ENCODE measurements at places on chromosomes 2 and 18. TPM values are rescaled to one million over a fixed set of nuclear protein-coding genes. Genes with fewer than 3 reads are reported as not detected.

FN1 gene
- 592 TPM for total RNA-seq

SESTD1 gene
- 55.1 TPM for total RNA-seq

AQP12B gene
- not detected for total RNA-seq

CCBE1 gene
- total RNA-seq: 4.8 TPM

RETREG2 gene
- total RNA-seq: 66.2 TPM

SGPP2 gene
- 2.0 TPM for total RNA-seq

SCN7A gene
- 19.0 TPM for total RNA-seq

INPP5D gene
- total RNA-seq: 8.0 TPM

MOCOS gene
- total RNA-seq: 1.2 TPM

NDC80 gene
- 10.5 TPM for total RNA-seq

CD8B gene
- 0.71 TPM for total RNA-seq

CASP10 gene
- 11.5 TPM for total RNA-seq

TRABD2A gene
- total RNA-seq: 0.77 TPM

ASIC4 gene
- total RNA-seq: 28.8 TPM

GLI2 gene
- 7.8 TPM for total RNA-seq

TMEM247 gene
- total RNA-seq: not detected

SLC5A7 gene
- 1.1 TPM for total RNA-seq

POTEE gene
- total RNA-seq: not detected

MDH1B gene
- total RNA-seq: 3.5 TPM

ANKRD30BL gene
- 7.3 TPM for total RNA-seq

TNFAIP6 gene
- total RNA-seq: 7.2 TPM

ABCG8 gene
- 0.27 TPM for total RNA-seq

IL36A gene
- total RNA-seq: not detected

C2orf66 gene
- 0.55 TPM for total RNA-seq

CNGA3 gene
- total RNA-seq: 9.7 TPM

HNMT gene
- total RNA-seq: 29.9 TPM

RGPD8 gene
- total RNA-seq: 37.1 TPM
